Progenitor cell of endocrine pancreas (in vitro differentiated cells): ENCODE measurements at places on chromosomes 7 and 10.

DNA sequence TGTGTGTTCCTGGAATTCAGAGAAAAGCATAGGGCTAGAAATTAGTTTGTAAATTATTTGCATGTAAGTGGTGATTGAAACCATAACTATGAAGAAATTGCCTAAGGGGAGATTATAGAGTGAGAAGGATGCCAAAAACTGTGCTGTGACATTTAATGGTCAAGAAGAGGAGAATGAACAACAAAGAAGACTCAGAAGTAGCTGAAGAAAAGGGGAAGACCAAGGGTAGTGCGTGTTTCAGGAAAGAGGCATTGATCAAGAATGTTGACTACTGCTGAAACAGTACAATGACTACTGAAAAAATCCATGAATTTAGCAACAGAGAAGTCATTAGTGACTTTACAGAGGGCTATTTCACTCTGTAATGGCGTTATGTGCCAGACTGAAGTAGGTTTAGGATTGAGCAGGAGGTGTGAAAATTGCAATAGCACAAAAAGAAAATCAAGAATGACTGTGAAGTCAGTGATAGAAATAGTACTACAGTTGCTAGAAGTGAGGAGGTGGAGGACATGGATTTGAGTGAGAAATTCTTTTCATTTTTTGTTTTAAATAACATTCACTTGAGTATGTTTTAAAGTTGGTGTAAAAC lies 28.9 kb upstream of the SAMD9L start:
- H3K4me1 ChIP-seq, result no peaks in the 10 kb centered on the region
- no peak overlapping the region for H3K27ac ChIP-seq
- peaks cover 10% of the 10 kb centered on the region for H3K27me3 ChIP-seq
- H3K4me3 ChIP-seq, result no peak overlapping the region

GRCh38 chr7:79897166-79897565 lies 237.5 kb upstream of the GNAI1 start:
- peaks cover 2% of the 10 kb centered on the region for H3K36me3 ChIP-seq
- H3K27me3 ChIP-seq, result no peaks in the 10 kb centered on the region
- H3K27ac ChIP-seq, result no peak overlapping the region
- H3K4me1 ChIP-seq, result peaks cover 13% of the 10 kb centered on the region
- H3K4me3 ChIP-seq, result no peak overlapping the region

DNA sequence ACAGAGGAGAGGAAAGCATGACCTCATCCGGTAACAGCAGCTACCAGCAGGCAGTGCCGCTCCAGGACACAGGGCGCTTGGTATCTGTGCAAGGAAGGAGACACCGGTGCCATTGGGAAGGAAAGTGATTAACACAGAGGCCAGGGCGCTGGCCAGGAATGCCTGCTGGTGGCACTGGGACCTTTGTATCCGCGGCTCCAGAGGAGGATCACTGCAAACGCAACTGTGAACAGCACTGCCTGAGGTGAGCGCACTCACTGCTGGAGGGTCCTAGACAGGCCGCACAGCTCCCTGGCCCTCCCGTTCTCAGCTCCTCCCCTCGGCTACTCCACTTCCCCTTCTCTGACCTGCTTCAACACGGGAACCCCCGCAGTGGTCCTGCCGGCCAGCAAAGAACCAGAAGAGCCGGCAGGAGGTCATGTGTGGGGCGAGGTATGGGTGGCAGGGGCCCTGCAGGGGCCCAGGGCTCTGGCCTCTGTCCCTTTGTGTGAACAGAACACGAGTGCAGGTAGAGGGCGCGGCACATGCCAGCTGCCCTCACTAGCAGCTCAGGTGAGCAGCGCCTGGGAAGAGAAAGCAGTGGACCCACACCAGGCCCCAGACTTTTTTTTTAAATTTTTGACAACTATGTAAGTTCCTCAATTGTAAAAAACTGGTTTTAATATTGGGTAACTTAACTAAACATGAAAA lies 107.6 kb downstream of the VIPR2 start:
- no peak overlapping the region for H3K4me3 ChIP-seq
- peaks cover 7% of the 10 kb centered on the region for H3K27me3 ChIP-seq
- no peaks in the 10 kb centered on the region for H3K36me3 ChIP-seq
- peak overlapping the region; percentile 50 for H3K27ac ChIP-seq
- H3K4me1 ChIP-seq, result peaks cover 9% of the 10 kb centered on the region

- no peaks in the 10 kb centered on the region for H3K27me3 ChIP-seq
- H3K4me1 ChIP-seq, result peaks cover 34% of the 10 kb centered on the region
- no peak overlapping the region for H3K4me3 ChIP-seq
- H3K36me3 ChIP-seq, result peaks cover 9% of the 10 kb centered on the region
These were observed 21.1 kb downstream of the ZNF775 start for GRCh38 chr7:150400008-150400787.

DNA sequence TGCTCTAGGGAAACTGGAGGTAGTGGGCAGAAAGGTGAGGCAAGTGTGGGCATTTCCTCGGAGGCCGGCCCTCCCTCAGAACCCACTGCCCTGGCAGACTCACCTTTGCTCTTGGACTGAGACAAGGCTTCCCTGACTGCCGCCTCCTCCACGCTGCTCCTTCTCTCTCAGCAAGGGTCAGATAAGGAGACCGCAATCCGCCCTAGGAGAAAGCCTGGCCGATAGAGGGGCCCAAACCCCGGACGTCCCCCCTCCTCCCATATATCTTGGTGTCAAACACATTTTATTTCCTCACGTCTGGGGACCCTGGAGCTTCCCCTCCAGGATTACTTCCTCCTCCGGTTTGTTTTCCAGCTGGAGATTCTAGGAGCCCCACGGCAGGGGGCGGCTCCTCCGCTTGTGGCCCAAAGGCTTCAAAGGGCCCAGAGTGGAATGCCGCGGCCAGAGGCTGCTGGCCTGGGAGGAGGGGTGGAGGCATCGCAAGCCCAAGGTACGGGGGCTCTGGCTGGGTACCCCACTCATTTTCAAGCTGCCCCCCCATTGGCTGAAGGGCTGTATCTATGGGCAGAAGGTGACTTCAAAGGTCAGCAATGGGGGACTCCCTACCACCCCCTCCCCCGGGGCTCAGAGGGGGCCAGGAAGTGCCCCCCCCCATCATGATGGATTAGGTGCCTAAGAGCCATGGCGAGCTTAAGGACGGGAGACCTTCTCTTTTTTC lies 31.7 kb upstream of the LBX1 start:
- H3K27me3 ChIP-seq, result peaks cover 37% of the 10 kb centered on the region
- H3K4me3 ChIP-seq, result no peak overlapping the region
- DNase-seq, result no peak
- H3K27ac ChIP-seq, result no peak overlapping the region
- peaks cover 1% of the 10 kb centered on the region for H3K36me3 ChIP-seq

DNA sequence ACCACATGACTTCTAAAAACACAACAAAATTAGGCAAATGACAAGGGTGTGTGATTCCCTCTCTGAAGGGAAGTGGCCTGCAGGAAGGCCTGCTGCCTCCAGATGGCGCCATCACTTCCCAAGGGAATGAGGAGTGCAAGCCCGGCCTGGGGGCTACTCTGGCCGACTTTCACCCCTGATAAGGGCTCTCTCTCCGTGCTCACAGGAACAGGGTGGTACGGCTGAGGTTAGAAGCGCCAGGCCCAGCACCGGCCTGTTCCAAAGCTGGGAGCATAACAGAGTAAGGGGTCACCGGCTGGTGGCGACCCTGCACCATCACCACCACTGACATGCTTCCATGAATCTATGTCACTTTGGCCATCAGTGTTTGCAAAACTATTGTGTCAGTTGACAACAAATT lies 13.1 kb downstream of the RBP3 start:
- H3K4me1 ChIP-seq, result peaks cover 3% of the 10 kb centered on the region
- no peaks in the 10 kb centered on the region for H3K36me3 ChIP-seq
- peak; percentile 45 for DNase-seq
- H3K27me3 ChIP-seq, result peaks cover 16% of the 10 kb centered on the region

DNA sequence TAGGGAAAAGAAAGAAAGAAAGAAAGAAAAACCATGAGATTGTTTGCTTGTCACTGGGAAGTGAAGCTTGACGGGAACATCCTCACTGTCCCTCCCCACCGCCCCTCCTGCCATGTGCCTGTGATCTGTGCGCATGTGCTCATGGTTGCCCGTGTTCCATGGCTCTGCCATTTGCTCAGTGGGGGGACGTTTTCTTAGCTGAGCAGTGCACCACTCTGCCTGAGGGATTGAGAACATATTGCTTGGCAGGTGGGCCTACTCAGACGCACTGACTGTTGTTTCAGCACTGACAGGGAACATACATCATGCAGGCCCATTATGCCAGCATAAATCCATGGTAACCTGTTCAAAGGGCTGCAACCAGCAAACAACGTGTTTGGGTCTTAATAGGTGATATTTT lies 747.9 kb upstream of the GALNT17 start:
- H3K27ac ChIP-seq, result no peak overlapping the region
- H3K36me3 ChIP-seq, result no peaks in the 10 kb centered on the region
- peaks cover 4% of the 10 kb centered on the region for H3K4me1 ChIP-seq
